Ammon's horn (tissue), 1 donor: ENCODE measurements at places on chromosomes 5 and 9.

DNA sequence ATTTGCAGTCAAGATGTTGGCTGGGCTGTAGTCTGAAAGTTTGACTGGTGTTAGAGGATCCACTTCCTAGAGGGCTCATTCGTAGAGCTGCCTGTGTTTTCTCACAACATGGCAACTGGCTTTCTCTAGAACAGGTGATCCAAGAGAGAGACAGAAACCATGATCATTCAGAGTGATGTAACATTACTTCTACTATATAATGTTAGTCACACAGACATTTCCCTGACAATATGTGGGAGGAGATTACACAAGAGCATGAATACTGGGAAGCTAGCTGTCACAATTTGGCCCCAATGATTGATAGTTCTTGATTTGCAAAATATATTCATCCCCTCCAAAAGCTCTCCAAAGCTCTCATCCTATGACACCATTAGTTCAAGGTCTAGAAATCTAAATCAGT lies 10.9 kb upstream of the TMEM161B start:
- DNase-seq, result no peak

- no peak for DNase-seq
Measured at GRCh38 chr5:75617736-75618352, 6.6 kb downstream of the ANKDD1B start.

- peak; percentile 73 for DNase-seq
Measured at GRCh38 chr9:37916471-37917312, 12.8 kb upstream of the SLC25A51 start.

DNA sequence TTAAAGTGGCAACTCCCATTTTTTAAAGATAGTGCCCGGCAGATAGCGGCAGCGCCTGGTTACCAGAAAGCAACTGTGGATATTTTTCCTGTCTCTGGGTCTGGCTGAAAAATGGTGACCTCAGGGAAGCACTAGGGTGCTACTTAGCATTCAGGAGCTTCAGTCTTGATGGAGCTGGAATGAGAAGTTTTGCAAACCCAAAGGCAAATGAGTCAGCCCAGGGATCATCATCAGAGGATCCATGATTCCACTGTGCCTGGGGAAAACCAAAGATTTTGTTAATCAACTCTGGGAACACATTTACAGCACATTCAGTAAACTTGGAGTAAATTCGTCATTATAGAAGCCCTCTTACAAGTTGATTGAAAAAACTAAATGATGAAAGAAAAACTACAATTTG lies 26.7 kb downstream of the F2R start:
- DNase-seq, result no peak

DNA sequence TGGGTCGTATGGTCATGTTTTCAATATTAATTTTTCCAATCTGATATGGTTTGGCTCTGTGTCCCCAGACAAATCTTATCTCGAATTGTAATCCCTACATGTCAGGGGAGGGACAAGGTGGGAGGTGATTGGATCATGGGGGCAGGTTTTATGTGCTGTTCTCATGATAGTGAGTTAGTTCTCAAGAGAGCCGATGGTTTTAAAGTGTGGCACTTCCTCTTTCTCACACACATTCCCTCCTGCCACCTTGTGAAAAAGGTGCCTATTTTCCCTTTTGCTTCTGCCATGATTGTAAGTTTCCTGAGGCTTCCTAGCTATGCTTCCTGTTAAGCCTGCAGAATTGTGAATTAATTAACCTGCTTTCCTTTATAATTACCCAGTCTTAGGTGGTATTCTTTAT lies 309.1 kb upstream of the GRIN3A start:
- DNase-seq, result no peak

GRCh38 chr9:107673861-107674720 lies 184.5 kb upstream of the KLF4 start:
- no peak for DNase-seq

- no peak for DNase-seq
Measured at GRCh38 chr9:121371495-121372061, 1.5 kb upstream of the STOM start.

GRCh38 chr5:154815684-154816247 lies 34.6 kb downstream of the FAXDC2 start:
- DNase-seq, result no peak

DNA sequence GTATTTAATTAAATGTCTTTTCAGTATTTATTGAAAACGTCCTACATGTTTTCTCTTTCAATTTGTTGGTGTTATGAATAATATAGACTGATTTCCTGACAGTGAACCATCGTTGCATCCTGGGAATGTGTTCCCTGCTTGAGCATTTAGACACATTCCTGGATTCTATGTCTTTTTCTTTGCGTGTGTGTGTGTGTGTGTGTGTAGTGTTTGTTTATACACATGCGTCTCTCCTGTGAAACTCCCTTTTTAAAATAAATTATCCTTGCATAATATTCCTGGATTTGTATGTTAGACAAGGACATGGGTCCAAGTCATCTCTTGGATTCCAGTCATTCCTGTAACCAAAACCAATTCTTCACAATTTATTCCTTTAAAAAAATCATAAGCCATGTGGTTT lies 153.4 kb downstream of the HSPA4 start:
- DNase-seq, result no peak

DNA sequence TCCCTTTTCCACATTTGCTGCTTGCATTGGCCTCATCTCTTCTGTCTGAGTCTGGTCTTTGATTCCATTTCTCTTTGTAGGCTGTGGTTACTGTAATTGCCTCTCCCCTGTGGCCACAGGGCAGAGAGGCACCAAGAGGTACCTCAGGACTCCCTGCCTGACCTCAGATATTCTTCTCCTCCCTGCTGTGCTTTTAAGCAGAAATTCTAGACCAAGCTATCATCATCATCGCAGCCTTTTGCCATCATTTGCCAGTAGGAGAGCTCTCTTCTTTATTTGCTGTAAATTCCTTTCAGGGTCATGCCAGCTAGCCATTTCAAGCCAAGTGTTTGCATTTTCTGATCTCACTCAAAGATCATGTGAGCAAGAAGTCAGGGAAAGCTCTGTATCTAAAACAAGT lies 369.6 kb downstream of the ICE1 start:
- DNase-seq, result no peak

GRCh38 chr5:1324719-1325190 lies 20.1 kb downstream of the CLPTM1L start:
- no peak for DNase-seq

DNA sequence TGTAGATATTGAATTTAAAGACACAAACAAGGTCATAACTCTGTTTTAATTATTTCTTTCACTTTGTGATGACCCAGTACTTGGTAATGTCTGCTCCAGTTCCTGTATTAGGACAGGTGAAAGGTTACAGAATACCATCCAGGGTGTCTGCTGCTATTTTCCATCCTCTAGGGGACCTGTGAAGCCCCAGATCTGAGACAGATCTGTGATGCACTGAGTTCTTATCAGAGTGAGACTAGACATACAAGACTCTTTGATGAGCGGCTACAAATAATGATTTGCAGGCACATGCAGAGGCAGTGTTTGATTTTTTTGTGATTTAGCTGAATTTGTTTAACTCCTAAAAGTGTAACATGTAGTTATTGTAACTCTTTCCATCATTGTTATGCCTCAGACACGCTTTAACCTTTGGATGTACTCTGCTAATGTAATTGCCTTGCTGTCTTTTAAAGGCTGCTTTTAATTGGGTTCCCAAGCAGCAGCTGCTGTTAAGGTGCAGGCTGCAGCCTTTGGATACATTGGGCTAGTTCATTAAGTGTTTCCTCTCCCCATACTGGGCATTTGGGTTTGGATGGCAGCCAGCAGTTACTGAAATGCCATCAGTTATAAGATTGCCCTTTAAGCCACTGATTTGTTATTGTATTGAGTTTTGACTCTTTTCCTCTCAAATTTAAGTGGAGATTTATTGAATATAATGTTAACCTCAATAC lies 63.3 kb downstream of the RASGRF2 start:
- no peak for DNase-seq

- DNase-seq, result no peak
Measured at GRCh38 chr5:177472460-177473442, 683 bp downstream of the DBN1 start.

DNA sequence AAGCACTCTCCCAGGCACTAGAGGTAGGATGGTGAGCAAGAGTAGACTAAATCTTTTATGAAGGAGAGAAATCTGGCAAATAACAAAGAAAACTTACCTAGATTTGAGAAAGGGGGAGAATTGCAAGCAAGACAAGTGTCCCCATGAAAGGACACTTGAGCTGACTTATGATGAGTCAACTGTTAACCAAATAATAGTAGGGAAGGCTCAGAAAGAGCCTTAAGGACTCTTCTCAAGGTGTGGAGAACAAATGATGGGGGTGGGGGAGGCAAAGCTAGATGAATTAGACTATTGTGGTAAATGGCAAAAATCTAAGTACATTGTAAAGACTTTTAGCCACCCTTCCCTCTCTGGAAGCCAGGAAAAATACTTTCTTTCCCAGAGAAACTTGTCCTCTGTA lies 77.6 kb upstream of the RASA1 start:
- no peak for DNase-seq

GRCh38 chr5:180313677-180314505 lies 22.0 kb upstream of the MAPK9 start:
- DNase-seq, result peak; percentile 84

DNA sequence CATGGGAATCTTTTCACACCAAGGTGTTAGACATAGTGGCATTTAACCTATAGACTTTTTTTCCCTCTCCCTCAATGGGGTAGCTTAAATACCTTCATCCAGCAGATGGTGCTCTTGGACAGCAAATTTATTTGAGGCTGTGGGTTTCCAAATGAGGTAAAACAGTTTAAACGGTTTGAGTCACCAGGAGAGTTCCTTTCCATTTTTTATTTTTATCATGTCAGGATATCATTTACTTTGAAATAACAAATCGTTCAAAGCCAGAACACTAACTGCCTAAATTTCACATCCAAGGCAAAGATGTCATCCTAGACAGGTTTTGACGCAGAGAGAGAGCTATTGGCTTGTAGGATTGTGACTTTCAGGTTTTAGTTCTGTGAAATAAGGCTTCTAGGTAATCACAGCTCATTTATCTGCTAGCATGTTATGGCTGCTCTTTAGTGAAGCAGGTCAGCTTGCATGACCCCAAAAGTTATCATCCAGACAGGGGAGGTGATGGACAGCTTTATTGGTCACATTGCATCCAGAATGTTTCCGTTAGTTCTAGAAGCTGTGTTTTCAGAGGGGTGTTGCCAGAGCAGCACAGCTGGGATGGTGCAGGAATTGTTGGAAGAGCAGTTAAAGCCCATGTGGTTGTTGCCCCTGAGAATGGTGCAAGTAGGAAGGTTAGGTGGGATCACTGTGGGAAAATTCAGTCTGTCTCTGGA lies 69.8 kb downstream of the KDM4C start:
- peak; percentile 45 for DNase-seq

GRCh38 chr5:141101059-141101458 lies 786 bp downstream of the PCDHB3 start:
- no peak for DNase-seq

- no peak for DNase-seq
Measured at GRCh38 chr5:104498281-104498680, 935.7 kb upstream of the NUDT12 start.

GRCh38 chr9:123848447-123849085 lies 81.4 kb downstream of the DENND1A start:
- DNase-seq, result no peak

DNA sequence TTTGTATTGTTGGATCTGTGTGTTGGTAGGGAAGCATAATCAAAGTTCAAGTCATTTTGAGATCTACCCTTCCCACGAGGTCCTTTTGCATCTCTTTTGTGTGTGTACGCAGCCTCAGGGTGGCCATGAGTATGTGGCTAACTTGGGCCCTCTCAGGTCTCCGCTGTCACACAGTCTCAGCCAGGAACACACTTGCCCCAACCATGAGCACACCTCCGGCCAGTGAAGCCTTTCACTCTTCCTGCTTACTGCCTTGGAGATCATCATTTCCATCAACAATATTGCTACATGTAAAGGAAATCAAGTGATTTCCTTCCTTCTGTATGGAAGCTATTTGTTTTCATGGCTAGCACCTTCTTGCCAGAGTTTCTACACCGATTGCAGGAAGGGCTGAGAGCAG lies 13.9 kb downstream of the ZNF346 start:
- no peak for DNase-seq

- peak; percentile 90 for DNase-seq
Measured at GRCh38 chr5:174503461-174504265, 220.7 kb upstream of the MSX2 start.

GRCh38 chr5:67089200-67089725 lies 107.3 kb downstream of the CD180 start:
- DNase-seq, result no peak

DNA sequence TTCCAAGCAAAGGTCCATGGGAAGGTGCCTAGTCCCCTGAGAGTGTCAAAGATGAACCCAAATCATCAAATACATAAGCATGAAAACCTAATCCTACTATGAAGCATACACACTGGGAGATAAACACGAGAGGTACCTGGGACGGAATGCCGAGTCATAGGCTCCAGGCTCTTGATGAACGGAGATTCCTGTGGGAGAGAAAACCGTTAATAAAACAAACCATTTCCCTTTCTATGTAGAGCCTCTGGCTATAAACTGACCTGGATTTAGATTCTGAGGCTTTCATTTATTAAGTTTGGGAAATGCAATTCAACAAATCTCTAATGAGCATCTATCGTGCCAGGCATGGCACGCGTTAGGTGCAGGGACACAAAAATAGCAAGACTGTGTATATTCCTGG lies 206.4 kb upstream of the IL12B start:
- no peak for DNase-seq

DNA sequence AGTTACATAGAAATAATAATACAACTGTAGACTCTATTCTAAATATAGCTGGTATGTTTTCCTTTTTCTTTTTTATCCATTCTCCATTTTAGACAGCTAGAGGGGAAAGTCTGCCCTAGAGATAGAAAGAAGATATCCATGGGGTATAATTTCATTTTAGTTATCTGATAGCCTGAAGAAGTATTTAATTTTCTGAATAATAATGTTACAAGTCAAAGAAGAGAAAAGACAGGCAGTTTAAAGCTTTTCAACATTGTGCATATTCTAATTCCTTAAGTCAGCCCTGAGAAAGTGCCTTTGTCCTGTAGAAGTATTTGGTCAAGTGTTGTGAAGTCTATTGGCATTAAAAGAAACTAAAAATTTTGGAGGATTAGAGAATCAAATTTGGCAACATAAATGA lies 2.5 kb upstream of the VCAN start:
- DNase-seq, result no peak

- no peak for DNase-seq
Measured at GRCh38 chr9:94553029-94553938, 1.6 kb upstream of the PCAT7 start.

DNA sequence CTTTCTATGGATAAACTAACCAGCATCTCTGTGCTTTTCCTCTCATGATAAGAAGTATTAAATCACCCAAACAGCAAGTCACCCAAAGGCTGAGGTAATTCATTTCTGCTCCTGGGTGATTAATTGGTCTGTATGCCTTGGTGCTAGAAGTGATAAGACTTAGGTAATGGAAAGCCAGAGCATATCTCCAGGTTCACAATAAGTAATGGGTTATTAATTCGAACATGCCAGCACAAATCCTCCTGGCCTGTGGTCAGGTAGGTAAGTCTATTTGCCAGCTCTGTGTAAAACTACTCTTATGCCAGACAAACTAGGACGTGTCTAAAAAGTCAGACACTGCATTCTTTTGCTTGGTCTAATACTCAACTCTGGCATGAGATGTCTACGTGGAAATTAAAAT lies 11.2 kb upstream of the ENC1 start:
- no peak for DNase-seq
